ENCODE measurements at places on chromosomes 4 and X.

DNA sequence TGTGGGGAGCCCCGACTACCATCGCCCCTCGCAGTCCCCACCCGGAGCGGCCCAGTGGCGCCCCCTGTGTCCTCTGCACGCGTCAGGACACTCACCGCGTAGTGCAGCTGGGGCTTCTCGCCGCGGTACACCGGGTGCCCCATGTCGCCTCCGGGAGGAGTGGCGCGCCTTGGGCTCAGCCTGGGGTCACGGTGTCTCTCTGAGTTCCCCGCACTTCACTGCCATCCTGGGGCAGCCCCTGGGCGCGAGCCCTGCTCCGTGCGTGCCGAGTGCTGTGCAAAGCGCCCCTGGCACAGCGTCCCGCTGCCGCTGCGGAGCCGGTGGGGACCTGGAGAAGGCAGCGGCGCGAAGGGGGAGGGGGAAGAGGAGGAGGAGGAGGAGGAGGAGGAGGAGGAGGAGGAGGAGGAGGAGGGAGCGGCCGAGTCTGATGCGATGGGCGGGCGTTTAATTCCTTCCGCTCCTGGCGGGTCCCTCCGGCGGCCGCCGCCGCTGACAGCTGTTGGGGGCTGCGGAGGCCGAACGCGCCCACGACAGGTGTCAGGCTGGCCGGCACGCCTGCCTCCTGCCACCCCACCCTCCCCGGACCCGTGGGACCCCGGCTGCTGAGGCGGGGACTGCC lies 134.3 kb downstream of the AMELX start:
- H3K4me1 ChIP-seq: no peaks in the 10 kb centered on the region
- no peaks in the 10 kb centered on the region for H3K36me3 ChIP-seq
- H3K27ac ChIP-seq: peak overlapping the region; percentile 57
- H3K4me3 ChIP-seq: peak overlapping the region; percentile 57
- H3K27me3 ChIP-seq: no peaks in the 10 kb centered on the region
- peak; percentile 14 for DNase-seq

DNA sequence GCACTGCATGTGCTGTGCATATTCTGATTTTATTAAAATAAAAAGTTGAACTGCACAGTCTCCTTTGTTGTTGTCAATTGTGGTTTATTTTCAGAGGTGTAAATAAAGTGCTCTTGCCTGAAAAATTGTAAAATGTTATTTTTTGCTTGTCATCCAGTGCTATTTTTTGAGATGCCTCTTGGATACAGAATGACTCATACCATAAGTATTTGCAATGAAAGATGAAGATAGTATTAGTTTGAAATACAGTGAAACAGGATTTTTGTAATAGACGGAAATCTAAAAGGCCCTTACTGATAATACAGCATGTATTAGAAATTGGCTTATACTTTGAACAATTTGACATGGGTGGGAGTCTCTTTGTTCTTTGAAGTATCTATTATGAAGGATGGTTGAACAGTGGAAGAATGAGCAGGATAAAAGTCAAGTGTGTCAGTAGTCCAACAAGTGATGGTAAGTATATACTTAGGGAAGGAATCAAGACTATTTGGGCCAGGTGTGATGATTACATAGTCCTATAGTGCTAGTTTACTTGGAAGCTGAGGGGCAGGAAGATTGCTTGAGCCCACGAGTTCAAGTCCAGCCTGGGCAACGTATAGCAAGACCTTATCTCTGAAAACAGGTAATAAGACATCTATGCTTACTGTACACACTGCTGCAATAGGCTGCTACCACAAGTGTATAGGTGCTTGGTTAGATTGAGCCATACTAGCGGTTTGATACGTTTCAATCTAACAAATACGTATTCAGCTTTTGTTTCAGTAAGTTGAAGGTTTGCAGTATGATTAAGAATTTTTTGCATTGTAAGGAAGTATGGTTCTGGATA lies 16.4 kb downstream of the DDX3X start:
- no peaks in the 10 kb centered on the region for H3K27me3 ChIP-seq
- H3K36me3 ChIP-seq: peaks cover 45% of the 10 kb centered on the region
- H3K4me3 ChIP-seq: no peak overlapping the region
- no peak overlapping the region for H3K27ac ChIP-seq

GRCh38 chr4:13399257-13399656 lies 84.9 kb downstream of the RAB28 start:
- no peak for DNase-seq
- H3K4me1 ChIP-seq: no peaks in the 10 kb centered on the region
- no peak overlapping the region for H3K27ac ChIP-seq
- H3K27me3 ChIP-seq: no peaks in the 10 kb centered on the region
- no peaks in the 10 kb centered on the region for H3K36me3 ChIP-seq

DNA sequence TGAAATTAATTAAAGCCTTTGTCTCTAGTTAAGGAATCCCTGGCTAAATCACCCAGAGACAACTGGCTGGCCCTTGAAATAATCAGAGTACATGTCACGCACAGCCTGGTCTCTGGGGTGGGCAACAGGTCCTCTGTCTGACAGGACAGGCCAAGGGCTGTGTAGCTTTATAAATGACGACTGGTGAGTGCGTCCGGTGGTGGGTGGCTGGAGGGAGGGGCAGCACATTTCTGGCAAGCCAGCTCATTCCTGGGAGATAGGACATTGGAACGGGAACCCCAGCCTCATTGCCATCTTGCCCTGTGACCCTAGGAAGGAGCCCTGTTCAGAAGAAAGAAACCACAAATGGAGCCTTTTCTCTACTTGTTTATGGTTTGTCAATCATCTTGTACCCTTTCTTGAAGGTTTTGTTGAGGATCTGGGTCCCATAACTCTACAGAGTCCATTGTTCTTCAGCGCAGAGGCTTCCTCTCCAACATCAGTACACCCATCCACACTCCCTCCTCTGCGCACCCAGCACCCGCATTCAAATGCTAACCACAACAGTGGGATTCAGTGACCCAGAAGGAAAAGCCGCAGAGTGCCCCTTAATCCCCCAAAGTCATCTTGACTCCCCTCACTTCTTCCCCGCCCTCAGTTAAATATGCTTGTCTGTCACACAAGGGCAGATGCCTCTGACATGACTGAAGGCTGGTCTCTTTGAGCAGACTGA lies 368.1 kb downstream of the UNC5C start:
- DNase-seq: no peak
- H3K4me3 ChIP-seq: no peak overlapping the region
- no peaks in the 10 kb centered on the region for H3K36me3 ChIP-seq
- no peak overlapping the region for H3K27ac ChIP-seq
- no peaks in the 10 kb centered on the region for H3K4me1 ChIP-seq

DNA sequence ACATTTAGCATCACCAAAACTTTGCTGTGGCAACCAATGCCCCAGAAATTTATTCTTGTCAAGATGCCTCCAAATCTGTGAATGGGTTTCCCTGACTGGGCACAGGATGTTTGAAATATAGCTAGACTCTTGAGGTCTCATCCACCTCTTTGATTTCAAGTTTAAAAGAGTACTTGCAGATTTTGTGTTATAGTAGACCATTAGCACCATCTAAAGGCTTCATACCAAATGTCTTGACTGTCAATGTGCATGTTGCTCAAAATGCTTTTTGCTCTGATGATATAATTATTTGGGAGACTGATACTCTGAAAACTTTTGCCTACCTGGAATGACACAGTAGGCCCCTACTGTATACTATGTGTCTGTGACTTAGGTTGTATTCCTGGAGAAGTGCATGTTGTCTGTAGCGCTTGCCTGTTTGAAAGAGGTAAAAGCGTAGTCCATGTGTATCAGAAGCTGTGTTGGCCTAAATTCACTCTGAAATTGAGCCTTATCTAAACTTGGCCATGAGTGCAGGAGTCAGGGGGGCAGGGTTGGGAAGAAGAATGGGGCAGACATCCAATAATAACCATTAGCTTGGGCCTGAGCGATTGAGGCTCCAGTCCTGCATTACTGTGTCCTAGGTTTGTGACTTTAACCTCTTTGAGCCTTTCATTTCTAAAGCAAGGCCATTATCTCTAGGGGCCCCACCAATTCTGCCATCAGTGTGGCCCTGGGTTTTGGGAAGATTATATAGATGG lies 33.8 kb downstream of the NDP start:
- H3K27ac ChIP-seq: no peak overlapping the region
- no peaks in the 10 kb centered on the region for H3K36me3 ChIP-seq
- H3K4me1 ChIP-seq: no peaks in the 10 kb centered on the region
- no peak for DNase-seq
- no peaks in the 10 kb centered on the region for H3K27me3 ChIP-seq
- no peak overlapping the region for H3K4me3 ChIP-seq

DNA sequence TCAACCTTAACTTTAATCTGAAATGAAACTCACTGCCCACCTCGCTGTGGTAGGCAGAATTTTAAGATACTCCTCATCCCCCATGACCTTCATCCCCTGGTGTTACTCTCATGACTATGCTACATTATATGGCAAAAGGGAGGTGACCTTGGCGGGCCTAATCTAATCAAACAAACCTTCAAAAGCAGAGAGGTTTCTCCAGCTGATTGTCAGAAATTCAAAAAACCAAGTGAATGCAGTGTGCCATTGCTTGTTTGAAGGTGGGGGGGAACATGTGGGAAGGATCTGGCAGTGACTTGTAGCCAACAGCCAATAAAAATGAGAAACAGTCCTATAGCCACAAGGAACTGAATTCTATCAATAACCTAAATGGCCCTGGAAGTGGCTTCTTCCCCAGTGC lies 48.5 kb downstream of the KLHL8 start:
- no peaks in the 10 kb centered on the region for H3K27me3 ChIP-seq
- H3K4me3 ChIP-seq: no peak overlapping the region
- no peaks in the 10 kb centered on the region for H3K4me1 ChIP-seq
- no peak overlapping the region for H3K27ac ChIP-seq

DNA sequence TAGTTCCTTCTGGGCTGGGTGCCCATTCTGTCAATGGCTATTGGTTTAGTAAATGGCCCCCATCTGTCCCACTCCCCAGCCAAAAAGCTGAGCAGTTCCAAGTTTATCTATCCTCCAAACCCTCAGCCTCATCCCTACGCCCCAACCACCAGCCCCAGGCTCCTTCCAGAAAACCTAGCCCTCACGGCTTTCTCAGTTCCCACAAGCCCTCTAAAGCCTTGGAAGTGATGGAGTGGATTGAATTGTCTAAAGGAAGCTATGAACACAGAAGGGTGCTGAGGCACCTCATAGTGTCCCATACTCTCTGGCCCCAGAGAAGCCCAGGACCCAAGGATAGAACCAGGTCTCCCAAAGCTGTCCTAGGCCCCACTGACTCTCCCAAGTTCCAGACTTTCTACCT lies 75.6 kb upstream of the EFNB1 start:
- no peaks in the 10 kb centered on the region for H3K27me3 ChIP-seq
- no peak overlapping the region for H3K27ac ChIP-seq
- no peak for DNase-seq
- no peaks in the 10 kb centered on the region for H3K4me1 ChIP-seq
- no peak overlapping the region for H3K4me3 ChIP-seq
- H3K36me3 ChIP-seq: no peaks in the 10 kb centered on the region

GRCh38 chr4:14452001-14452400 lies 550.3 kb upstream of the CPEB2 start:
- DNase-seq: no peak
- no peak overlapping the region for H3K27ac ChIP-seq
- H3K4me3 ChIP-seq: no peak overlapping the region
- no peaks in the 10 kb centered on the region for H3K4me1 ChIP-seq
- no peaks in the 10 kb centered on the region for H3K36me3 ChIP-seq
- no peaks in the 10 kb centered on the region for H3K27me3 ChIP-seq

DNA sequence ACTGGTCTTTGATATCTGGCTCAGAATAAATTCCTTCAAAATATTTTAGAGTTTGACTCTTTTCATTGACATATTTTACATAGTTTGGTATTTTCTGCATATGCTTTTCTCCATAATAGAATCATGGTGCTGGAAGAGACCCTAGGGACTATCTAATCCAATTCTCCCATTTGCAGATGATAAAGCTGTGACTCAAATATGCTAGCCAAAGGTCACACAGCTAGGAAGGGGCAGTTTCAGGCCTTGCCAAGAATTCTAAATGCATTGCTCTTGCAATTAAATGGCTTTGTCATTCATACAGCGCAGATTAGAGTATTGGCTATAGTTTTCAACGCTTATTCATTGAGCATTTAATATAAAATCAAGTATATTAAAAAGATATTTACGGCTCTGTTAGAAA lies 374.1 kb upstream of the RASGEF1B start:
- no peak overlapping the region for H3K4me3 ChIP-seq
- H3K36me3 ChIP-seq: no peaks in the 10 kb centered on the region
- no peak overlapping the region for H3K27ac ChIP-seq
- H3K27me3 ChIP-seq: no peaks in the 10 kb centered on the region
- DNase-seq: no peak
- peaks cover 3% of the 10 kb centered on the region for H3K4me1 ChIP-seq

DNA sequence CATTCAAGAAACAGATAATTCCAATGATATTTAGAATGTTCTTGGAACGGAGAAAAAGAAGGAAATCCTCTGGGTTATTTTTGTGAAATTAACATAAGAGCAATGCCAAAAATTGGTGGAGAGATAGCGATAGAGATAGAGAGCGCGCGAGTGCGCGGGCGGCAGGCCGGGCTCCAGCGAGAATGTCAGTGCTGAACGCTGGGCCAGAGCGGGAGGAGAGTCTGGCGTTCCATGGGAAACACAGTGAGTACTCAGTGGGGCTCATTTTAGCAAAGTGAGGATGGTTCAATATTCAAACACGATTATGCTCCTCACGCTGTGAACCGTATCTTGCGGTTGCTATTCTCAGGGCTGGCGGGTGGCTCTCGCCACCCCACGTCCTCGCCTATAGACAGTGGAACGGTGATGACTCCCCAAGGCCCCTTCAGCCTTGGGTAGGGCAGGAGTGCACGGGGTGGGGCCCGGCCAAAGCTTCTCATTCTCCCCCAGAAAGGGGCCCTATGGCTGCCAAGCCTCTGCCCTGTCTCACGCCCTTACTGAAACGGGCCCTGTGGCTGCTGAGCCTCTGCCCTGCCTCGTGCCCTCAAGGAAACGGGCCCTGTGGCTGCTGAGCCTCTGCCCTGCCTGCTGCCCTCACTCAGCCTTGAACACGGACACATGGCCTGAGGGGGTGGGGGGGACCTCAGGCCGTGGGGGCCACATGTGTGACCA lies 16.9 kb downstream of the CPLX1 start:
- H3K27ac ChIP-seq: no peak overlapping the region
- H3K4me1 ChIP-seq: no peaks in the 10 kb centered on the region
- peaks cover 38% of the 10 kb centered on the region for H3K27me3 ChIP-seq
- H3K4me3 ChIP-seq: no peak overlapping the region
- H3K36me3 ChIP-seq: no peaks in the 10 kb centered on the region
- no peak for DNase-seq

- no peak overlapping the region for H3K4me3 ChIP-seq
- H3K4me1 ChIP-seq: no peaks in the 10 kb centered on the region
- H3K27ac ChIP-seq: no peak overlapping the region
- peaks cover 7% of the 10 kb centered on the region for H3K36me3 ChIP-seq
These were observed 57.4 kb downstream of the NSD2 start for GRCh38 chr4:1928356-1929239.

- no peaks in the 10 kb centered on the region for H3K36me3 ChIP-seq
- H3K27me3 ChIP-seq: no peaks in the 10 kb centered on the region
- H3K27ac ChIP-seq: no peak within 1 kb of the TSS
- DNase-seq: no peak
- H3K4me1 ChIP-seq: no peaks in the 10 kb centered on the region
- H3K4me3 ChIP-seq: no peak within 1 kb of the TSS
These were observed at the start of gene TRIM75 for GRCh38 chr4:165053645-165054044. TRIM75 (plus strand) TSS chr4:165053866; CDS start chr4:165059148, 5,282 bp downstream.

DNA sequence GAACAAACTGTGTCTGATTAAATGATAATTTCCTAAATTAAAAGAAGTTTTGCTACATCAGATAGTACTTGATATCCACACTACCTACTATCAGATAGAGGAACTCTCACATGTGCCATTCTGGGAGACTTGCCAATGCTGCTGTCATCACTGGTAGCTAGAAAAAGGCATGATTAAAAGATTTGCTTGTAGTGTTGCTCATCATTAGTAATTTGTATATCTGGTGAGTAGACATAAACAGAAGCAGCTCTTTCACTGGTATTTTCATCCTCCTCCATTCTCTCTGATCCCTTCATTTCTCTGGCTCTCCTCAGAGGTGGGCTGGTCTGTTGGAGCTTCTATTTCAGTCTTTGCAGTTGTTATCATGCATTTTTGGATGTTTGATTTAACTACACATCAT lies 56.0 kb downstream of the SPRY1 start:
- DNase-seq: peak; percentile 45
- H3K27me3 ChIP-seq: no peaks in the 10 kb centered on the region
- H3K4me3 ChIP-seq: no peak overlapping the region
- no peak overlapping the region for H3K27ac ChIP-seq

All from gastrocnemius medialis (tissue), 4 donors.